ENCODE measurements at places on chromosomes 2 and 18.

DNA sequence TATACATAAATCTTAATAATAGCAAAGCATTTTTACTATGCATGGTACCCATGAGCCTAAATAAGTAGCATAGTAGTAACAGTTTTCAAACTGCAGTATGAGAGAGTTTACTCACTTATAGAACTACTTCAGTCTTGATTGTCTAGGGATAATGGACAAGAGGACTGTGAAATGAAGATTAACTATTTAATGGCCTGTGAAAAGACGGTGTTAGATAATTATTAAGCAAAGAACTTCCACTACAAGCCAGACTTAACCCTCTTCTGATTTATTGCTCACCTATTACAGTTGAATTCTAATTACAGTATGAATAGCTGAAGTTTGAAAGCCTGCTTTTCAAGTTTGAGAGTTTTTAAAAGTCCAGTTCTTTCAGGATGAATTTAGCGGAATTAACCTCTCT lies 18.9 kb downstream of the PIK3C3 start:
- no peak for DNase-seq

GRCh38 chr18:31741097-31741735 lies 19.5 kb downstream of the SLC25A52 start:
- peak; percentile 44 for DNase-seq

DNA sequence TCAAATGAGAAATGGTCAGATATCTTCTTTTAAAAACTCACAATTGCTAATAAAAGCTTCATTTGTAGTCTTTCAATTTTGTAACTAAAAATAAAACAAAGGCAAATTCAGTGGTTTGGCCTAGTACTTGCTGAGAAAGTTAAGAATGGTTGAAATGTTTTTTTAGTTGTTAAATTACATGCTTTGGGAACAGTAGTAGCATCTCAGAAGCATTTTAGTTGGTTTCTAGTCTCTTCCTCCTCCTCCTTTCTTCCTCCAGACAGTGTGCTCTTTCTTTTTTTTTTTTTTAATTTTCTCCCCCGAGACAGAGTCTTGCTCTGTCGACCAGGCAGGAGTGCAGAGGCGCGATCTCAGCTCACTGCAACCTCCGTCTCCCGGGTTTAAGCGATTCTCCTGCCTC lies 9.8 kb downstream of the TRAK2 start:
- no peak for DNase-seq

GRCh38 chr2:236121546-236121945 lies 46.6 kb downstream of the GBX2 start:
- DNase-seq, result no peak

- no peak for DNase-seq
These were observed 26.3 kb downstream of the B4GALT6 start for GRCh38 chr18:31657823-31658669.

- DNase-seq, result no peak
These were observed 101.6 kb upstream of the CERS6 start for GRCh38 chr2:168354499-168354898.

GRCh38 chr18:9109523-9109922 lies 7.0 kb downstream of the NDUFV2 start:
- no peak for DNase-seq

- DNase-seq, result peak; percentile 31
These were observed 10.8 kb upstream of the ERMN start for GRCh38 chr2:157336137-157337010.

DNA sequence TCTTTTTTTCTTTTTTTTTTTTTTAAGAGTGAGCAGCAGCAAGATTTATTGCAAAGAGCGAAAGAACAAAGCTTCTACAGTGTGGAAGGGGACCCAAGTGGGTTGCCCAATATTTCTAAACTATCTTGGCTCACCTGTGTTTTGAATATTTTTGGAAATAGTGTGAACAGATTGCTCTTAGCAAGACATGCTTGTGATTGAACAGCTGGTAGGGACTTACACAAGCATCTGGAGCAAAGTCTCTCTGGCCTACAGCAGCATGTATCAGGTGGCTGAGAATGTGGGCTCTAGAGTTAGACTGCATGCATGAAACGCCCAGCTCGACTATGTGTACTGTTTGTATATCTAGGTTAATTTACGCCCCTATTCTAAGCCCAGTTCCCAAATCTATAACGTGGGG lies 40.3 kb upstream of the FBXO11 start:
- DNase-seq, result no peak

GRCh38 chr2:74278694-74279093 lies 64.5 kb downstream of the SLC4A5 start:
- no peak for DNase-seq

DNA sequence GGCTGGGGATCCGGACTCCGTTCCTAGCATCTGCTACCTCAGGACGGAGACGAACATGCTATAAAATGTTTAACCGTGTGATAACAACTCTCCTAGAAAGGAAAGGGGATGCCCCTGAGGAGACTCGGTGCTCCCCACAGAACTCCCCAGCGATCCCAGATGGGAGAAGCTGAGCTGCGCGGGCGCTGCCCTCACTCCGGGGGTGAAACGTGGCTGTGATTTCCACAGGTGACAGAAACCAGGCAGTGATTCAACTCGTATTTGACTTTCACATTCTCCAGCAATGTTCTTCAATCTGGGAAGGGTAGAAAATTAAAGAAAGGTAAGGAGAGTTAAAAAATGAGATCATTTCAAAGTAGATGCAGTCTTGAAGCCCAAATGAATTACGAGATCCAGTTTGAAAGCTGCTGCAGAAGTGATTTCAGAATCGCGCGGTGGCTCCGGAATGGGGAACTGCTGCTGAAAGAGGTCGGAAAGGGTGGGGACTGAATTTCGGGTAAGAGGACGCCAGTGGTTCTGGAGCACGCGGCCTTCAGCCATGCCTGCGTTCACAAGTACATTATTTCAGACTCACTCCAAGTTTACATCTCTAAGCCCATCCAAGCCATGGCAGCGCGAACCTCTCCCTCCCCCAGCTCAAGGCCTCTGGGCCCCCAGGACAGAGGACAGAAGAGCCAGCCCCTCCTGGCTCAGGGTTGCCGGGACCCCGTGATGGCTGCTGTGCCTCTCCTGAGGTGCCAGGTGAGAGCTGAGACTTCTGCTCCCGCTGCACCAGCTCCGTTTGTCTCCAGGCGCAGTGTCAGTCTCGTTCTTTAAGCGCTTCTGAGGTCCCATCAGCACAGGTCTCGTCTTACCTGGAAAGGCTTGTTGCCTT lies 39.5 kb downstream of the ADNP2 start:
- no peak for DNase-seq

DNA sequence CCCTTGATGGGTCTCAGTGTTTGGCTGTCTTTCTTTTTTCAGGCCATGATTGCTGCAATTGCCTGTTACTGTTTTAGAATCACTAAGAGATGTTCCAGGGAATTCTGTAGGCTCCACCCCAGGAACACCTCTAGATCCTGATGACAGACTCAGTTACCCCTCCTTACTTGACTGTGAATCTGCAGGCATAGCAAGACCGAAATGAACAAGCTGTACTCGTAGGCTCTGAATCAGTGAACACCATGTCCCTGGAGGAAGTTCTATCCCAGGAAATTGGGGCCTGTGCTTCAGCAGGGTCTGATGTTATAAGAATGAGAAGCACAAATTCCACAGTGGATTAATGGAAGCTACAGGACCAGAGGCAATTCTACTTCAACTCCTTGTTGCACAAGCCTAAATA lies 148.6 kb downstream of the COPS8 start:
- no peak for DNase-seq

DNA sequence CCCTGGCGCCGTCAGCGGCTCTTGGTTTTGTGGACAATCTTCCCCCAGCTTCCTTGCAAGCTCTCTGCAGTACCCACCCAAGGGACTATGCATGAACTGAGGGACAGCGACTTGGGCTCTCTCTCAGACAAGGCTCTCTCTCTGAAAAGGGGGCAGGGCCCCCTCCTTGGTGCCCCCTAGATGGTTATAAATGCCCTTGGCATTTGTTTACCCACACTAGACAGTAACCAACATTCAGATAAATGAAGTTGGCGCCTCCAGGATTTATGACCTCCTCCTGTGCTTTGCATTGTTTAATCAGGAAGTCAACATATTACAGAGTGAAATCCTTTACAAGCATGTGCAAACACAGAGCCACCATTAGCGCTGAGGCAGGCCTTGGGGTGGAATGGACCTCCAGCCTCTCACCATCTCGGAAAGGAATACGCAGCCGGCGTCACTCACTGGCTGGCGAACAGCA lies 547.4 kb upstream of the ID2 start:
- no peak for DNase-seq

DNA sequence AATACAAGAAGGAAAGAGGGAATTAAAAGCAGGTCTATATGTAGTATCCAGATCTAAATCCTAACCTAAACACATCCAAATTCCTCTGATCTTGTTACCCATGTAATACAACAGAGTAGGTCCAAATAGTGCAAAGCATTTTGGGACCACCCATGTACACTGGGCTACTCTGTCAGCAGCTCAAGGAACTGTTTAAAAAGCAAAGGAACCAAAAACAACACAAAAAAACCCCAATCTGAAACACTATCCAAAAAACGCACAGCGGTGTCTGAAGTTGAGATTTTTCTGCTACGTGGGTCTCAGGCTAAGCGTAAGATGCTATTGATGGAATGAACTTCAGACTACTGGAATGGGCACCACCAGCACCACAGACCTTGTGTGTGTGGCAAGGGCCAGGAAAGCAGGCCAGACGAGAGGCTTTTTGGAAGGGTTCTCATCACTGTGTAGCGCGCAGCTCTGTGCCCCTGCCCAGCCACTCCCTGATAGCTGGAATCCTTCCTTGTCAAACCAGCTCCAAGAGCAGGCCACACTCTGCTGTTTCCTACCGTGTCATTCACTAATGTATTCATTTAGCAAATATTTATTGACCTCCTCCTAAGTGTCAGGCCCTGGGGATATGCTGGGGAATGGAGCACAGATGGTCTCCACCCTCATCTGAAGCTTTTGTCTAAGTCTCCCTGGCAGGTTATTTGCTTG lies 101.4 kb downstream of the COLEC12 start:
- no peak for DNase-seq

DNA sequence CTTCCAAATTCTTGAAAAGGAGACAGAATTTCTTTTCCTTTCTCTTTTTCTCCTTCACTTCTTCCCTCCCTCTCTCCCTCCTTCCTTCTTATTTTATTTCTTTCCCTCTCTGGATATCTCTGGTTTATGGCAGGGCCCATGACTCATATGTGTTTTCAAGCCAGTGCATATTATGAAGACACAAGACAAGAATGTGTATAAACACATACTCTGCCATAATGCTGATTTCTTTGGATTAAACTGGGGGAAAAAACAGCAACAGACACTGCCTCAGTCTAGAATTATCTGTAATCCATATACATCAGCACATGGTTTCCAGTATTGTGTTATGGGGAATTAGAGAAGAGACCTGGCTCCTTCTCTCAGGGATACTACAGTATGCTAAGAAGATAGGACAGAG lies 82.8 kb upstream of the CPO start:
- DNase-seq, result no peak

DNA sequence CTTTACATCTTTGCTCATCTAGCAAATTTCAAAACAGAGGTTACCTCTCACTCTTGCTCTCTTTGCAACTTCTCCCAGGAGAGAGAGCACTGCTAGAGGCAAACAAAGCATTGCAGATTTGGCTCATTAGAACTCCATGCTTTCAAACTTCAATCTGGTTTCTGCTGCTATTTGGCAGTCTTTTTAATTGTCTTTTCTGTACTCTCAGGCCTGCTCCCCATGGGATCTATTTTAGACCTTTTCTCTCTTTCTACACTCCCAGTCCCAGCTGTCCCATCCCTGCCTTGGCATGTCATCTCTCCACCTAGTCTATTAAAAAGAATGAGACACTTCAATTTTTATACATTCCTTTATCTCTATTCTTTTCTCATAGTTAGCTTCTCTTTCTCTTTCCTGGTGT lies 15.2 kb downstream of the KCNJ3 start:
- DNase-seq, result no peak

Data from nephron progenitor cell (in vitro differentiated cells).